ENCODE measurements at places on chromosomes 1 and 21. TPM values are rescaled to one million over a fixed set of nuclear protein-coding genes. Genes with fewer than 3 reads are reported as not detected.

DNA sequence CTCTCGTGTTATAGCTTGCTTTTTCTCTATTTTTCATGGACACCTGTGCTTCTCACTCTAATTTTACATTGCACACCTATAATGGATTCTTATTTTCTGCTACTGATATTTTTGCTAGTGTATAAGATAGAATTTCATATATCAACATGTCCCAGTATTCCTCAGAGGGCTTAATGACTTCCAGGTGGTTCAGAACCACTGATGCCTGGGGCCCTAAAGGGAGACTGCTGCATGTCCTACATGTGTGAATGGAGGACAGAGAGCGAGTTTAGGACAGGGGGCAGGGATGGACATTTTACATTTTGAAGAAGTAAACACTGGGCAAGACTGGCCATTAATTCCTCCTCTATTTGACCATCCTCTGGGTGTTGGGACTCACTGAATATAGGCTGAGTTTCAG is 100.6 kb downstream of the DISC1 start:
- peak; percentile 76 for ATAC-seq

Gene RGS4
- 23.3 TPM for total RNA-seq

DNA sequence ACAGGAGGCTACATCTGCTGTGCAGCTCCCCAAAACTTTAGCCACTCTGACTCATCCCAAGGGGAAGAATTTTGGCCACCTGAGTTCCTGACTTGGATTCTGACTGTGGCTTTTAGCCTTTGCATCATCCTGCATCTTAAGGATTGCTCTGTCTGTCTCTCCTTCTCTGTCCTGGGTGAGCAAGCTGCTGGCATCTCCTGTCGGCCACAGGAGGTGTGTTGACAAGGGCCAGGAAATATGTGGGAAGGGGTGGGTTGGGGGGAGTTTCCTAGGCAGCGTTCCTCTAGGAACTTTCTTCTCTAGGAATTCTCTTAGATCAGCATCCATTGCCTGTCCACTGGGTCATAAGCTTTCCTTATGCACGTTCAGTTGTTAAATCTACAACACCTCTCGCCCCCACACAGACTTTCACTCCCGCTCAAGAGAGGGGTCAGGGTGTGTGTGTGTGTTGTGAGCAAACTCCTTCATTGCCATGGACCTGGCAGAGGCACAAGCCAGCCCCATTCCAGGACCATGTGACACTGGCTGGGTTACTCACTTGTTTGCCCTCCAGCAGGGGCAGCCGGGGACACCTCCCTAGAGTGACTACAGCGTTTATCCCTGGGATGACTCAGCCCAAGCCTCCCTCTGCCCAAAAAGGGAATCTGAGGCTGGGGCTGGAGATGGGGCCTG is 145.0 kb upstream of the DUSP10 start:
- ATAC-seq = peak; percentile 99

- no peak for ATAC-seq
These were observed 98.3 kb upstream of the ARHGEF16 start for GRCh38 chr1:3355894-3356826.

DNA sequence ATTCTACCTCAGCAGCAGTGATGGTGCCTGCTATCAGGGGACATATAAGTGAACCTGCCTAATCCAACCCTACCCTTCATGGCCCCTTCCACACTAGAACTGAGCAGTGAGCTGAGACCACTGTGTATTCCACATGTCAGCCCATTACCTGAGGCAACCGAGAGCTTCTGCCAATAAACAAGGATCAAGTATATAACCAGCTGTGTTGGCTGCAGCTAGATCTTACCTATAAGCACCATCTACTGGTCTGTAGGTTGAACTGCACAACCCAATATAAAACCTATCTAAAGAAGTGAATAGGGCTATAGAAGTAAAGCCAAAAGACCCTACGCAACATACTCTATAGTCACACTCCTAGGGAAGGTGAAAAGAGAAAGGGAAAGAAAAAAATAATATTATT is 376.9 kb downstream of the HHIPL2 start:
- ATAC-seq = peak; percentile 66

GRCh38 chr1:2441746-2442145 is 29.4 kb upstream of the PEX10 start:
- no peak for ATAC-seq

DNA sequence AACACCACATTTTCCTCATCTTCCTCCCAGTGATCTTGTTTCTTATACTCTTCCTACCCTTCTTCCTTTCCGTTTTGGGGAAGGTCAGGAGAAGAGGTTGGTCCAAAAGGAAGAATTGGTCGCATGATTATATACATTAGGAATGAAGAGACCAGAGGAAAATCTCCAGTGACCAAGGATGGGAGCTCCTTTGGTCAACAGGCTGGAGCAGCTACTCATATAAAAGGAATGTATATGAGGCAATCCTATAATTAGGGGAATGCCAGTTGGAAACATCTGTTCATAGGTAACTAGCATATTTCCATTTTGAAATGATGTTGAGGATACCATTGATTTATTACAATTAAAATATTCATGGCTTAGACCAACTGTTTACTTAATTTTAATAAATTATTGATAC is 114.5 kb downstream of the LRRC40 start:
- no peak for ATAC-seq

DNA sequence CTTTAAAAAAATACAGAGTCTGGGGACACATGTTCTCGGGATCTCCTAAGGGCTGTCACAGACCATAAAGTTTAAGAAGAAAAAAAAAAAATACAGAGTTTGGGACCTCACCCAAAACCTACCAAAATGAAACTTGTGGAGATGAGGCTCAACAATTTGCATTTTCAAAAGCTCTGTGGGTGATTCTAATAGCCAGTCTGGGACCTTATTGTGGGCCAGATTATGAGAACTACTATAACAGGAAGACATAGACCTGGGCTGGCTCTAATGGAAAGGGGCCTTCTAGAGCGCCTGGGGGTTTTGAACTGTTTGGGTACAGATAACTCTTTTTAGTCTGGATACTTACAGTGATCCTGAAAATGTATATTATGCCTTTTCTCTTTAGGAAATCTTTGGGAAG is 69.1 kb downstream of the LAMC1 start:
- no peak for ATAC-seq

Gene PLA2G2F
- 0.38 TPM for total RNA-seq

Gene NBL1
- total RNA-seq = 19.4 TPM

- ATAC-seq = peak; percentile 80
These were observed 29.1 kb downstream of the STPG1 start for GRCh38 chr1:24384251-24385090.

Gene IL19
- total RNA-seq = 0.63 TPM

DNA sequence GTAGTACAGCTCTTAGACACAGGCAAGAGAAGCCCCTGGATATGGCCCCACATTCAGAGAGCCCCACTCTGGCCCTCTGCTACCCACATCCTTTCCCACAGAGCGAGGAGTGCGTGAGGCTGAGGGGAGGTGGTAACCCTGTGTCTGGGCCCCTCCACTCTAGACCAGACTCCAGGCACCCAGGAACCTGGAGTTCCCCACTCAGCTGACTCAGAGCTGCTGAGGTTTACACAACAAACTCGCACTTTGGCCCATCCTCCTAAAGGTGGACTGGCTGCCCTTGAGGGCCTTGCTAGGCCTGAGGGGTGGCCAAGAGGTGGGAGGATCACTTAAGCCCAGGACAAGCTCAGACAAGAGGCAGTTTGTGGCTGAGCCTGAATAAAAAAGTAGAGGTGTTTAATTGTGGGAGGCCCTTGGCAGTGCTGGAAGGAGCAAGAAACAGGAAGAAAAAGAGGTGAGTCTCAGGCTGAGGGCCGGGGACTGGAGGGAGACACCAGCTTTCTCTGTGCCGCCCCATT is 10.7 kb downstream of the MR1 start:
- no peak for ATAC-seq

Gene FCRL5
- 0.05 TPM for total RNA-seq

DNA sequence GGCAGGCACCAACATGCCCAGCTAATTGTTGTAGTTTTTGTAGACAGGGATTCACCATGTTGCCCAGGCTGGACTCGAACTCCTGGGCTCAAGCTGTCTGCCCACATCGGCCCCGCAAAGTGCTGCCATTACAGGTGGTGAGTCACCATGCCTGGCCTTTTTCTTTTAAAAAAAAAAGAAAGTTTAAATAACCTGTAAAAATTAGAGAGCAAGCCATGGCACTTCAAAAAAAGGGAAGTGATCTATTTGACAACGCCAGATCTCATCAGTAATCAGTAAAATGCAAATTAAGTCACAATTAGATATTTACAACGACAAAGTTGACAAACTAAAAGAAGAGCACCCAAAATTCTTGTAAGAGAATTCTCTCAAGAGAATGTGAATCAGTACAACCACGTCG is 2.9 kb upstream of the RBBP5 start:
- ATAC-seq = no peak

DNA sequence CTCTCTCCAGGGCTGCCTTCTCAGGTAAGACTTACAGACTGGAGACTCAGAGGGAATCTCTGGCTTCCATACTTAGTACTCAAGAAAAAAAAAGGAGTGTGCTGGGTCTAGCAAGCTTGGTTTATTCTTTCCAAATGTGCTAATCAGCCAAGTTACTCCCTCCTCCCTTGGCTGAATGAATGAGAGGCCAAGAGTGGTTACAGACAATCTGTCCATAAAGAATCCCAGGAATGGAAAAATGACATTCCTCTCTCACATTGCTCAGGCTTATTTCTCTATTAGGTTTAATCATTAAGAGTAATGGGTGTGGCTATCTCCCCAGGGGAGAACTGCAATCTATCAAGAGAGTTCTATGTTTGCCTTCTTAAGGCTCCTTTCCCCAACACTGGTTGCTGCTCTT is 547.3 kb upstream of the PLXNA2 start:
- peak; percentile 43 for ATAC-seq

- peak; percentile 98 for ATAC-seq
These were observed 22.9 kb downstream of the SUSD4 start for GRCh38 chr1:223341121-223341520.

GRCh38 chr1:72649211-72649888 is 367.0 kb upstream of the NEGR1 start:
- ATAC-seq = no peak

- peak; percentile 87 for ATAC-seq
These were observed 7.8 kb downstream of the NUAK2 start for GRCh38 chr1:205313563-205314308.

Gene GJC2
- total RNA-seq = 1.6 TPM

Gene NMNAT2
- 0.71 TPM for total RNA-seq

Gene MNDA
- not detected for total RNA-seq

Gene APOBEC4
- 1.4 TPM for total RNA-seq

DNA sequence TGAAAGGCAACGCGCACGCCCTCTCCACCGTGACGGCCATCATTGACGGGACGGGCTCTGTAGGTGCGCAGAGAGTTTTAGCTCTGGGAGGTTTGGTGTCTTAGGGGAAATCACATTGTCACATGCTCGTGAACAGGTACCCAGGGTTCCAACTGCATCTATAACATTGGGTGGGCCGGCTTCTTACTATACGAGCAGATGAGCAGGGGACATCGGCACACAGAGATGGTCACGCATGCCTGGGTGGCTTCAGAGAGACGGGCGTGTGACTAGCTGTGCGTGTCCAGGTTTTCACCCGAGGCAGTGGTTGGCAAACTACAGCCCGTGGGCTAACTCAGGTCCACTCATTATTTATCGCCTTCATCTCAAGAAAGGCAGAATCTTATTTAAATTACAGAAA is 54.7 kb downstream of the SLC37A1 start:
- ATAC-seq = no peak

DNA sequence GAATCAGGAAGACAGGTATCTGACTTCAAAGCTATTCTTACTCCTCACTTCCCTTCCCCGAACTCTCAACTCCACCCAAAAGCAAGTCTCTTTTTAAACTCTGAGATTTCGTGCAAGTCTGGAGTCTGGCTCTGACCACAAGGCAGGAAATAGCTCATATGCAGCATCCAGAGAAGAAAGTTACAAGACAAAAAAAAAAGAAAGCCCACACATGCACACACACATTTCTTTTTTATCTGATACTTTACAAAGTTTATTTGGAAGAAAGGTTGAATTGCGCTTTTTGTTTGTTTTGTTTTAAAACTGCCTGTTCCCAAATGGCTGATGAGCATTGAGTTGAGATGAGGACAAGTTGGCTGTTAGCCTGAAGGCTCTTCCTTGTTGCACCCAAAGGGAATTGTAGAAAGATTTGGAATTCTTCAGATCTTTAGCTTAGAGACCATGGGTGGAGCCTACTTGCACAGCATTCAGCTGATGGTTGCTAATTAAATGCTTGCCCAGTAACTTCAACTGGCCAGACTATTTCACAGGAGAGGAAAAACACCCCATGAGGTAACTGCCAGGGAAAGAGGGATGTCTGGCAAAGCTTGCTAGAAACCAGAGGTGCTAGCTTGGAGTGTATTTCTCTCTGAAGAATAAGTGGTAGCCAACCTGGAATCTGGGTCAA is 490.3 kb downstream of the TTLL7 start:
- peak; percentile 56 for ATAC-seq

GRCh38 chr1:231926340-231926739 is 299.8 kb downstream of the DISC1 start:
- ATAC-seq = no peak

DNA sequence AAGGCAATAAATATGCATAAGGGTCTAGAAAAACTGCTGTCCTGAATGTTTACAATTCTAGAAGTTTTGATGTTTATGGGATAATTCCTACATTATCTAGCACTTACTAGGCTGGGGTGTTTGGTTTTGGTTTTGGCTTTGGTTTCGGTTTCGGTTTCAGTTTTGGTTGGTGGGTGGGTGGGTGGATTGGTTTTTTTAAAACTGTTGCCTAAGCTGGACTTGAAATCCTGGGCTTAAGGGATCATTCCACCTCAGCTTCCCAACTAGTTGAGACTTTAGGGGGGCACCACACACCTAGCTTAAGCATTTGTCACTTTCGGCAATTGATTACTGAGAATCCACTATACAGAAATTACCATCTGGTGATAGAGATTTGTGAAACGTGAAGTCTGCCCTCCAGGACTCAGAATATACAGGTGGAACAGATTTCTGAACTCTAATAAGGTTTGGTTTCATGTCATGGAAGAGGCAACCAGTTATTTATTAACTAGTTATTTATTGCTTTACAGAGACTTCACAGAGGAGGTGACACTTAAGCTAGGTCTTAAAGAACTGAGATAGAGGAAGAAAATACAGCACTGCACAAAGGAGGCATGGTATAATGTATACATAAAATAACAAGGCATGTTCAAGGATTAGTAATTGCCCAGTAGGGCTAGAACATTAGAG is 69.6 kb downstream of the PIK3R3 start:
- no peak for ATAC-seq

GRCh38 chr1:42933610-42934491 is 24.8 kb downstream of the SLC2A1 start:
- ATAC-seq = no peak

GRCh38 chr1:41344708-41345159 is 16.5 kb upstream of the FOXO6 start:
- no peak for ATAC-seq

GRCh38 chr21:20997311-20997635 is 936 bp upstream of the NCAM2 start:
- peak; percentile 38 for ATAC-seq

Gene OR2T11
- total RNA-seq = 0.43 TPM

Measured in motor neuron (in vitro differentiated cells).